ENCODE measurements at places on chromosomes 13 and 19.

DNA sequence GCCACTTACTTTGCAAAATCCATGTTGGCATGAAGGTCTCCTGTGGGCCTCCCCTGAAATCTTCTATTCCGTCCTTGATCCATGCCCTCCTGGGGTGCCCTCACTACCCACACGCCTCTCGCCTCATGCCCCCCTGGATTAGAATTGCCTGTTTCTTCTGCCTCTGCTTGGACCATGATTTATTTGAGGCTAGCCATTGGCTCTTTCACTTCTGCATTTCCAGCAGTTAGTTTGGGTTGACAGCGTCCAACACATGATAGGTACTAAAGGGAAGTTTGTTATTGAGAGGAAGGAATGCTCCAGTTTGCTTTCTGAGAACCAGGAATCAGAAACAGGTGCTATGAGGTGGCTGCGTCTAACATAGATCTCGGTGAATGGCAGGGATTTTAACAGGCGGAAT is 30.5 kb upstream of the TPTE2 start:
- no peak for DNase-seq

DNA sequence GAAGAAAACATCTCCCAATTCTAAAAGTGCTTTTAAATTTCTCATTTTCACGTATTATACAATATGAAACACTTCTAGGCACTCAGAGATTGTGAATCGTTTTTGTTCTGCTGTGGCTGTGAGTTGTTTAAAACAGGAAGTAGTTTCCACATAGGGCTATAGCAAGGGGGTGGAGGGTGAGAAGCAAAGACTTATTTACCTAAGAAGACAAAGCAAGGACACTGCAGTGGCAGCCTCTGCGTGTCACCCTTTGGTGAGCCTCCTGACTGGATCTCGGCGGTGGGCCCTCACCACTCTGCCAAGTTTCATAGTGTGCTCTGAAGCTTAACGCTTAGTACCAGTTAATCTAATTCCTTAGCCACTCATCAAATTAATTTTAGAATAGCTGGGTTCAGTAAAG is 56.8 kb downstream of the TNFSF13B start:
- no peak for DNase-seq

DNA sequence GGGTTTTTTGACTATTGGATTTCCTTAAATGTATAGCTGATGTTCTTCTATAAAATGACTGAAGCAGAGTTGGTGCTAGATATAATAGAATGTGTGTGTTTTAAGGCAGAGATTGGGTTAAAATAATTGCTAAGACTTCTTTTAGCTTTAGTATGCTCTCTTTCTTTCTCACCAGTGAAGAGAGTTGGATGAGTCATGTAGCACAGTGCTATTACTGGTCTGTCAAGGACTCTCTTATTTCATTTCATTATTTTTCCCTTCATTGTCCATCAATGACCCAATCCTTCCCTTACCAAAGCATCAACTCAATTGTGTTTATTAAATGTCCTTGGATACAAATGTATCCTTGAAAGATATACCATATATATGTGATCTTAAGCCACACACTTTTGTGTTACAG is 268.9 kb downstream of the IRS2 start:
- no peak for DNase-seq

DNA sequence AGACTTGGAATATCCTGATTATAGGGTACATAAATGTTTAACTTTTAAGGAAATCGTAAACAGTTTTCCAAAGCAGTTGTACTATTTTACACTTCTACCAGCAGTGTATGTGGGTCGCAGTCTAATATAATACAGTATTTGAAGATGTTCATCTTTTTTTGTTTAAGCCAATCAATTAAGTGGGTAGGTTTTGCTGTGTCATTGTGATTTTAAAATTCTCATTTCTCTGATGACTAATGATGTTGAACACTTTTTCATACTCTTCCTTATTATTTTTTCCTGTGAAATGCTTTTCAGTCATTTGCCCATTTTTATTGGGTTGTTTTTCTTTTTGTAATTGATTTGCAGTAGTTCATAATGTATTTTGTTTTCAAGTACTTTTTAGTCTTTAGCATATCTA is 2689.7 kb downstream of the PCDH9 start:
- DNase-seq = no peak

- no peak for DNase-seq
These were observed 339.7 kb downstream of the MTUS2 start for GRCh38 chr13:29159871-29160270.

GRCh38 chr19:1860042-1860775 is 3.2 kb downstream of the KLF16 start:
- no peak for DNase-seq

- no peak for DNase-seq
These were observed 3.9 kb downstream of the VSIG10L start for GRCh38 chr19:51337861-51338562.

GRCh38 chr19:19489804-19490204 is 25.5 kb downstream of the TSSK6 start:
- no peak for DNase-seq

DNA sequence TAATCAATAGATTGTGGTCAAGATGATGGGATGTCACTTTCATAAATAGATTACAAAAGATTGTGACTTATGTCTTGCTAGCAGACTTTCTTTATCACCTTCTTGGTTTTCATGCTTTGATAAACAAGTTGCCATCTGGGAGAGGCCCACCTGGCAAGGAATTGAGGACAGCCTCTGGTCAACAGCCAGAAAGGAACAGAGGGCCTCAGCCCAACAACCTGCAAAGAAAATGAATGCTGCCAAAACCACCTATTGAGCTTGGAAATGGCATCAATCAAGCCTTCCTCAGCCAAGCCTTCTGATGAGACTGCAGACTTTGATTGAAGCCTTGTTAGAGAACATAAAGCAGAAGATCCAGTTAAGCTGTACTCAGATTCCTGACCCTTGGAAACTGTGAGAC is 288.6 kb downstream of the SPRY2 start:
- no peak for DNase-seq

DNA sequence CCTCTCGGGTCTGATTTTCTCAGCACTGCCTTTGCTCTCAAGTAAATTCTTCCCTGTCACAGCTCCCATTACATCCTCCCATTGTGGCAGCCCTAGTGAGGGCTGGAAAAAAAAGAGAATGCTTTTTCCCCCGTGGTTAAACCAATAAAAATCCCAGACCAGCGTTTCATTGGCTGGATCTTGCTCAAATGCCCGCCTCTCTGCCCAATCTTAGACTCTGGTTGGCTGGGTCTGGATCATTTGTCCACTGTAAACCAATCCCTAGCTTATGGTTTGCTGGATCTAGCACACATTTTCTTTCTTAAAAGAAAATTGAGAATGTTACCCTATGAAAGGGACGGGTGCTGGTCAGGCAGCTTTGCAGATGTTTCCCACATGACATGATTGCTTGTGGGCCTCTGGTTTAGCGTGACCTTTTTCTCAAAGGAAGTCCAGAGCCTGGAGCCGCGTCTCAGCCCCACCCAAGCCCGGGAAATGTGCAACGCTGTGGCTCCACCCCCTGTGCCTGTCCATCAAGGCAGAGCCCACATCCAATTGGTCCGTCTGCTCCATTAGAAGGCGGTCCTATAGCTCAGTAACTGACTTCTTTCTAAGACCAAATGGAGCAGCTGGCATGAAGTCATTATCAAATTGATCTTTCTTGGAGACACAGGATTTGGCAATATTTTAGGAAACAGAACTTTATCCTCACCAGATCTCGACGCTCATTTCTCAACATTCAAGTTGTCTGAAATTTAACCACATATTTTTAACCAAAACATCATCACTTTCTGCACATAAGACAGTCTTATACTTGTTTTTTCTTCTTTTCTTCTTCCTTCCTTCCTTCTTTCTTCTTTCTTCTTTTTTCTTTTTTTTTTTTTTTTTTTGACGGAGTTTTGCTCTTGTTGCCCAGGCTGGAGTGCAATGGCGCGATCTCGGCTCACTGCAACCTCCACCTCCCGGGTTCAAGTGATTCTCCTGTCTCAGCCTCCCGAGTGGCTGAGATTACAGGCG is 2.6 kb upstream of the MCEMP1 start:
- no peak for DNase-seq

DNA sequence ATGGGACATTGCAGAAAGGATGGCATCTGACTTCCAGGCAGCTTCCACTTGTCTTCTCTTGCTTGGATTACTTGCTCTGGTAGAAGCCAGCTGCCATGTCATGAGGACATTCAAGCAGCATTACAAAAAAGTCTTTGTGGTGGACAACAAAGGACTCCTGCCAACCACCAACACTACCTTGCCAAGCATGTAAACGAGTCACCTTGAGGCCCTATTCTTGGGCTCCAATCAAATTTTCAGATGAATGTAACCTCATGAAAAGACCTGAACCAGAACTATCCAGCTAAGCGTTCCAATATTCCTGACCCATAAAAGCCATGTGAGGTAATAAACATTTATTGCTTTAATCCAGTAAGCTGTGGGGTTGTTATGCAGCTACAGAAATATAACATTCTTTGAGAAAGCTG is 12.5 kb downstream of the PROSER1 start:
- DNase-seq = no peak

GRCh38 chr19:35212241-35212640 is 16.3 kb downstream of the FAM187B start:
- no peak for DNase-seq

GRCh38 chr19:18814063-18814462 is 17.7 kb upstream of the UPF1 start:
- no peak for DNase-seq

GRCh38 chr13:109971456-109972090 is 185.2 kb upstream of the IRS2 start:
- no peak for DNase-seq

GRCh38 chr13:44383945-44384344 is 10.3 kb downstream of the SERP2 start:
- no peak for DNase-seq

GRCh38 chr19:16133818-16134217 is 9.7 kb upstream of the HSH2D start:
- no peak for DNase-seq

- no peak for DNase-seq
These were observed 4.1 kb downstream of the KANK2 start for GRCh38 chr19:11192957-11193939.

GRCh38 chr13:72823724-72824123 is 41.8 kb downstream of the PIBF1 start:
- no peak for DNase-seq

DNA sequence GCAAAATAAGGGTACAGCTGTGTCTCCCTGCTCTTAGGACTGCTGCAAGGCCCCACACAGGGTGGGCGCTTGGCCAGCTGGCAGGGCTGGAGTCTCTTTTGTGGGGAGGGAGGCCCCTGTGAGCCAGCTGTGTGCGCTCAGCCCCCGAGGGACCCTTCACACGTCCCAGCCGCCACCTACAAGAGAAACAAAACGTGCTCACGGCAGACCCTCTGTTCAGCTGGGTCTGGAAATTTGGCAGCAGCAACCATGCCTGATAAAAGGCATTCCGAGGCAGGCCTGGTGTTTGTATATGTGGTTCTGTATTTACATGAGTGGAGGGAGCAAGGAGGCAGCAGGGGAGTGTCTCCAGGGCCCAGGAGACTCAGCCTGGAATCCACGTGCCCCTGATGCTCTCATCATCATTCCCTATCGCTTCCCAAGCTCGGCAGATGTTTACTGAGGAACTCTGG is 49.7 kb downstream of the CRTC1 start:
- no peak for DNase-seq

- no peak for DNase-seq
These were observed 41.6 kb downstream of the LRCH1 start for GRCh38 chr13:46594374-46595078.

DNA sequence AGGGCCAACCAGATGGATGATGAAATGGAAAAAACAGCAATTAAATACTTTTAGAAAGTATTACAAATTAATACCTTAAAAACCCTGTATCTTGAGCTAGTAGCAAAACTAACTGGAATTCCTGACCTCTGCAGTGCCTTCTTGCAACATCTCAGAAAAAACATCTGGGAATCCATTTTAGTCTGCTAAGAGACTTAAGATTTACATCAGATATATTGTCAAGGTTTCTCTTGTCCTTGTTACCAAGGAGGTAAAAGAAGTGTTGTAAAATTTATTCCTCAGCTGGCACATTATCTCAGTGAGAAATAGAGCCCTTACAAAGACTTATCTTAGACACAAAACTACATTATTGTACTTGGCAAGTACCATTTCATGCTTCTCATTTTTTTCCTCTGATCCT is 18.5 kb downstream of the KCNRG start:
- DNase-seq = no peak

DNA sequence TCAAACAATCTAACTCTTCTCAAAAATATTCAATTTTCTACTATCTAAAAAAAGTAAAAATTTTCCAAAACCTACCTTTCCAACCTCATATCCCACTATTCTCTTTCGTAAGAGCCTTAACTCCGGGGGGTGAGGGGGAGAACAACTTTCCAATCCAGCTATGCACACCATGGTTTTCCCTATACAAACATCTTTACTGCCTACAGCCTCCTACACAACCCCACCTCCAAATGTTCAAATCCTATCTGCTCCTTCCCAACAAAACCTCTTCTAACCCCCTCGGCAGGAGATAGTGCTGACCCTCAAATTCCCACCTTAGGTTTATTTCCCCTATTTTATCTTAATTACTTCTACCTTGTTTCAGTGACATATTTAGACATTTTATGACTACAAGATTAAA is 102.0 kb downstream of the DIAPH3 start:
- no peak for DNase-seq

- no peak for DNase-seq
These were observed 28.9 kb upstream of the MED4 start for GRCh38 chr13:48123812-48124211.

- DNase-seq = no peak
These were observed 88.8 kb downstream of the MBNL2 start for GRCh38 chr13:97310809-97311436.

GRCh38 chr19:6239871-6240676 is 39.7 kb downstream of the MLLT1 start:
- no peak for DNase-seq

DNA sequence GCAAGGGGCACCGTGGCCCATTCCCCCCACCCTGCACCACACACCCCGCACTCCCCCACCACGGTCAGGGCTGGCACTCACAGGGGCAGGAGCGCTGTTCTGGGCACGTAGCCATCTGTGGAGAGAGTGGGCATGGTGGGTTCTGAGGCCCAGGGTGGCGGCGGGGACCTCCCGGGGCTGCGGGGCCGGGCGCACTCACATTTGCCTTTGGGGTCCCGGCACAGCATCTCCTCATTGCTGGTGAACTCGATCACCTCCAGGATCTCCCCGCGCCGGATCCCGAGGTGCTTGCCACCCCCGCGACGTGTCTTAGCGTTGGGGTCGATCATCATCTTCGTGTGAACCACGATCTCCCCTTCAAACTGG is 12.1 kb downstream of the PRAM1 start:
- DNase-seq = no peak

DNA sequence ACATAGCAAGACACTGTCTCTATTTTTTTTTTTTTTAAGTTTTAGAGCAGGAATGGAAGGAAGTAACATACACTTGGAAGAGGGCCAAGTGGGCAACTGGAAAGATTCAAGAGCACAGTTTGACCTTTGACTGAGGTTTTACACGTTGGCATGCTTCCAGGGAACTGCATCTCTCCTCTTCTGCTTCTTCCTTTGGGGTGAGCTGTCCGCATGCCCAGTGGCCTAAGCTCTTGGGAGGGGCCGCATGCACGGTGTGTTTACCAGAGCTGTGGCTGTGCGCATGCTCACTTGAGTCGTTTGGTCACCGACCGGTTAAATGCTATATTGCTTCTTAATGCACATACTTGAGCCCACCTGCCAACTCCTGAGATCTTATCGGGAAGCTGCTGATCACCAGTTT is 727.7 kb downstream of the UQCRFS1 start:
- DNase-seq = no peak

- DNase-seq = no peak
These were observed 11.2 kb downstream of the ANO8 start for GRCh38 chr19:17323300-17323963.
